Hematopoietic multipotent progenitor cell treated with erythropoietin and hydrocortisone succinate and interleukin-3 and kit ligand, for 6 days (in vitro differentiated cells): ENCODE measurements at places on chromosomes 1 and 21.

- DNase-seq, result no peak
Observed at GRCh38 chr1:162660574-162660973, 28.3 kb downstream of the DDR2 start.

DNA sequence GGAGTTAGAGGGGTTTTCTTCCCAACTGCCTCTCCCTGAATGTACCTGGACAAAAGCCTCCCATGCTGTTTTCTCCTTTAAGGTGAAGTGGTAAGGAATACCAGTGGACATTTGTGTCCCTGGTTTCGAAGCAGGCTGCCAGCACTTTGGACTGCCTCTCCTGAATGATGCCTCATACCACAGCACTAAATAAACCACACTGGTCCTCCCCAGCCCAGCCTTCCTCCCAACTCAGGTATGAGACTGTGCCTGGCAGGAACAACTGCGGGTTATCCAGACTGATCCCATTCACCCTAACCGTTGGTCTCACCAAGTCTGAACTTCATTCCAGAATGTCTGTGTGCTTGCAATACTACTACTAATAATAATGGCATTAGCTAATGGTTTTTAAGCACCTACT is 9.3 kb downstream of the COQ8A start:
- no peak for DNase-seq

DNA sequence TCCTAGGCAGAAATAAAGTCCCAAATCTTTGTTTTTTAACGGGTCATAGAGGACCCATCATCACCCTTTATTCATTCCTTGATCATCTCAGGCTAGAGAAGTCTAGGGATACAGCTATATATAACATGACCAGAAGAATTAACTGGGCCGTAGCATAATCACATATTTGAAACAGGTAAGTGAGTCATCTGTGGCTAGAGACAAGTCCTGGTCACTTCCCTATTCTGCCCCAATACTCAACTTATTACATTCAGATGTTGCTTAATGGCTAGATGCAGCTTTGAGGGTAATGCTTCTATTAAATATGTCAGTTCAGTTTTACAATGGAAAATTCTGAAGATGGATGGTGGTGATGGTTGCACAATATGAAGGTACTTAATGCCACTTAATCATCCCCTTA is 47.0 kb downstream of the EXO1 start:
- DNase-seq, result peak; percentile 19

- no peak for DNase-seq
Observed at GRCh38 chr1:54851406-54851805, 35.6 kb downstream of the DHCR24 start.

DNA sequence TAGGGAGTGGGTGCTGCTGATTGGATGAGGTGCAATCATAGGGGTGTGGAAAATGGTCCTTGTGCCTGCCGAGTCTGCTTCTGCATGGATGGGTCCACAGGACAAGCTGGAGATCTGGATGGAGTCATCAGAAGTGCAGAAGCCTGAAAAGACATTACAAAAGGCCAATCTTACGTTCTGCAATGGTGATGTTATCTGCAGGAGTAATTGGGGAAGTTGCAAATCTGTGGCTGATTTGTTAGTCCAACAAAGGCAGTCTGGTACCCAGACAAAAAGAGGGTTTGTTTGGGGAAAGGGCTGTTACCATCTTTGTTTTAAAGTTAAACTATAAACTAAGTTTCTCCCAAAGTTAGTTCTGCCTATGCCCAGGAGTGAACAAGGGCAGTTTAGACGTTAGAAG is 166.5 kb downstream of the PGBD5 start:
- DNase-seq, result peak; percentile 63

DNA sequence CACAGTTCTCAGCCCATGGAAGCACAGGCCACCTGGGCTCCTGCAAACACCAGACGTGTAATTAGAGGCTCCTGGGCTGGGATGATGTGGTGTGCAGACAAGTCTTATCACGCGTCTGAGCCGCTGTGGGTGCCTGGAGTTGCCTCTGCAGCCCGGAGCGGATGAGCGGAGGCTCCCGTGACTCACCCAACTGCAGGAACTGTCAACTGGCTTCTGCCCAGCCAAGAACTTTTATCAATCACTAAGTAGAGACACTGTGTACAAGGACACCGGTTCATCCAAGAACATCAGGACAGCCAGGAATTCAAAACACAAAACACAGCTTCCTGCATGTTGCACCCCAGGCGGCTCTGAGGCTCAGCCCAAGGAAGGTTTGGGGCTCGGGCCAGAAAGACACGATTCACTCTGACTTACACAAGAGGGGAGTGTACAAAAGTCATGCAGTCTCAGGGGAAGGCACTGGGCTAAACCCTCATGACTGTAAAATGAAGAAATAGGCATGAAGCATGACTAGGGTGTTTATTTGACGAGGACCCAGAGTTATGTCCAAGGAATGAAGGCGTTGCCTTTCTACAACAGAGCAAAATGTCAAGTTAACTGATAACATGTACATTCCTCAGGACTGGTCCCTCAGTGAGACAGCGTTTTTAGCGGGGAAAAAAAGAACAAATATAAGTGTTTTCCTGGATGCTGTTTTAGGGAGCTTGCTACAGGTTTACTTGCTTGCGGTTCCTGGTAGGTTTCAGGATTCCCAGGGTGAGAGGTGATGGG is 21.1 kb downstream of the ERRFI1 start:
- peak; percentile 90 for DNase-seq

DNA sequence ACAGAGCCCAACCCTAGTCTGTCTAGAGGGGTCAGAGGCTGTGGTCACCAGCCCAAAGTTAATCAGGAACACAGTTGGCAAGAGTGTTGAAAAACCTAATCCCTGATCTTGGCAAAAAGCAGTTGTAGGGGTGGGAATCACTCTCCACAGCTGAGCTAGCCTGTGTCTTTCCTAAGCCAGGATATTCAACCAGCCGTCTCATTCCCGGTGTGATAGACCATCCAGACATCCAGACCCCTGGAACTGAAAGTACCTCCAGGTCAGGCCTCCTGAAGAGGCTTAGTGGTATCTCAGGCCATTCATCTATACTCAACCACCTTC is 4.9 kb downstream of the LHX9 start:
- no peak for DNase-seq
